Posterior vena cava (tissue), 2 donors: ENCODE measurements at places on chromosomes 5 and 9. TPM values are rescaled to one million over a fixed set of nuclear protein-coding genes. Genes with fewer than 3 reads are reported as not detected.

ARSI gene
- 1.3 TPM for total RNA-seq

GRXCR2 gene
- total RNA-seq = not detected

TXNDC8 gene
- total RNA-seq = not detected

GRCh38 chr9:133684936-133685361 lies 48.8 kb downstream of the DBH start:
- DNase-seq = peak; percentile 70

WNT8A gene
- not detected for total RNA-seq

GRCh38 chr5:55621229-55621628 lies 86.5 kb upstream of the PLPP1 start:
- DNase-seq = no peak

DNA sequence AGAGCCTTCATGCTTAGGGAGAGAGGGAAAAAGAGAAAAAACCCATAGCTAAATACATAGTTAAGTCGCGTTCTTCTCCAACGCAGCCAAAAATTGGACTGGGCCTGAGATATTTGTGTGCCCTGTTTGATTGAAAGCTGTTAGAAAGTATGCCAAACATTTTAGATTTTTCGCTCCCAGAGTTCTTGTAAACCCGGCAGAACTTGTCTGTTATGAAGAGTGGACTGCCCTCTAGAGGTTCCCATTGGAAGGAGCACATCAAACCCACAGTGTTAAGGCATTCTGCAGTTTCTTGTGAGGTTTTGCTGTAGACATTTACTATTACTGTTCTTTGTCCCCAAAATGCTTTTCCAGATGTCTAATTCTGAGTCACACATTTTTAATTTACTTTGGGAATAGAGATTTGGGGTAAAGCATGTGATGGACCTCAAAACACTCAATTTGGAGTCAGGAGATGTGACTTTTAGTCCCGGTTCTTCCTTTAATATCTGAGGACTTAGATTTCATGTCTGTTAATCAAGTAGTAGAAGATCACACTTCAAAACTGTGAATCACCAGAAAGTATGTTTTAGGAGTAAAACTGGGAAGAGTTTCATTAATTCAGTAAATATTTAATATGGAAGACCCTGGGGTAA lies 96.6 kb downstream of the PCSK1 start:
- no peak for DNase-seq

DNA sequence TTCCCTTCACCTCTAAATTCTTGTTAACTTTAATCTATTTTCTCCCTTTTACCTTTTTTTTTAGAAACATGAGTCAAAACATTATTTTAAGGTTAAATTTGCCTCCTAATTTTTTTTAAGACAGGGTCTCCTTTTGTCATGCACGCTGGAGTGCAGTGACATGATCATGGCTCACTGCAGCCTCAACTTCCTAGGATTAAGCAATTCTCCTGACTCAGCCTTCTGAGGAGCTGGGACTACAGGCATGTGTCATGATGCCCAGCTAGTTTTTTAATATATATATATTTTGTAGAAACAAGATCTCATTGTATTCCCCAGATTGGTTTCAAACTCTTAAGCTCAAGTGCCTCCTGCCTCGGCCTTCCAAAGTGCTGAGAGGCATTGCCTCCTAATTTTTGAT lies 424.7 kb upstream of the FAM174A start:
- no peak for DNase-seq

GRCh38 chr9:109355564-109356297 lies 34.9 kb upstream of the EPB41L4B start:
- no peak for DNase-seq

GRCh38 chr9:33272061-33272460 lies 7.2 kb downstream of the CHMP5 start:
- DNase-seq = no peak

GRCh38 chr5:6867712-6868111 lies 154.5 kb downstream of the TENT4A start:
- DNase-seq = no peak
